ENCODE measurements at places on chromosomes 2 and 18.
A peak's percentile ranks its signal among the peaks of the same experiment; 100 is the strongest.

GRCh38 chr2:80053522-80054345 lies 250.8 kb downstream of the LRRTM1 start:
- no peak for DNase-seq

DNA sequence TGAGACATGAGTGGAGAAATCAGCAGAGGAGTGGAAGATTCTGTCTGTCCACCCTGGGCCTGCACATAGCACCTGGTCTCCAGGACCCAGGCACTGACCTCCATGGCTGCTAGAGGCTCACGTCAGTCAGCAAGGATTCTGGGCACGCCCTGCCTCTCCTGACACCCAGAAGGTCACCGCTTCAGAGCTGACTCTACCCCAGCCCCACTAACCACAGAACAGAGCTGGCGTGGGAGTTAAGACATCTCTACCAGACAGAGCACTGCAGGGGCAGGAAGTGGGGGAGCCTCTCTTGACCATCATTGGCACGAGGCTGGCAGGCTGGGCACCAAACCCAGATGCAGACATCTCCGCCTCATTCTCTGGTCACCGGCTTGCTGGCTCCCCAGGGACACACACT lies 3.0 kb downstream of the ADCY3 start:
- peak; percentile 61 for DNase-seq

DNA sequence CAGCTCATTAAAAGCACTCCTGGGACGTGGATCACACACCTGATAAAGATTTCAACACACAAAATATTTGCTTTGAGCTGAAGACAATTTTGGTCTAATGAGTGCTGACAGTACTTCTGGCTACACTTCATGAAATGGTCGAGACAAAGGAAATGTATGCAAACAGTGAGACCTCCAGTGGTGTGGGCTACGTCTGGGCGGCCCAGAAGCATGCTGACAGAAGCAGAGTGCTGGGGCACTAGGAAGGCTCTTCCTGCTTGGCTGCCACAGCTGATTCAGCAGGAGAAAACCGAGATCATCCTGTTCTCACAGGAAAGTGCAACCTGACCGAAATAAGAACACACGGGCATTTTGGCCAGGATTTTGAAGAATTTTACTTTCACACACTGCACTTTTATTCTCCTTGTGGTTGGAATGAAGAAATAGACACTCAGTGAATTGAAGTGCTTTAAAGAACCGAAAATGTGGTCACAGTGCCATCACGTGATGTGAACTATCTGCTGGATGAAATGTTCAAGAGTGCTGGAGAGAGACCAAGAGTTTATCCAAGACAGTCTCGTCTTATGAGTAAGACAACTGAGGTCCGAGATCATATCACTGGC lies 149.5 kb downstream of the CCBE1 start:
- DNase-seq = peak; percentile 8

DNA sequence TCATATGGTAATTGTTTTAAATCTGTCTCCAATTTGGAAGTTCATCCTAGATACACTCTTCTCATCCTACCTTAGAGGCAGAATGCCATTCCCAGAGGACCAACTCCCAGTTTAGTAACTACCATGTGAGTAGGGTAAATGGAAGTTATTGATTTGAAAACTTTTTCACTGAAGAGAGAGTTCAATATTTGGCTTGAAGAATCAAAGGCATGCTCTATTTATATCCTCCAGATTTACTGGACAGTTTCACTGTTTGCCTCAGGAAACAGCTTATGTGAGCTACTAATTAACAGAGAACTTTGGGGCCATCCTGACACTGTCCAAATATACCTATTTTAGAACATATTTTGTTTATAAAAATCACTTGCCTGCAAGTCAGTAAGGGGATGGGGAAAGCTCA lies 607.2 kb upstream of the GYPC start:
- no peak for DNase-seq

GRCh38 chr2:181153886-181154285 lies 173.5 kb downstream of the UBE2E3 start:
- DNase-seq = no peak
